ENCODE measurements at places on chromosomes 1 and 21.

DNA sequence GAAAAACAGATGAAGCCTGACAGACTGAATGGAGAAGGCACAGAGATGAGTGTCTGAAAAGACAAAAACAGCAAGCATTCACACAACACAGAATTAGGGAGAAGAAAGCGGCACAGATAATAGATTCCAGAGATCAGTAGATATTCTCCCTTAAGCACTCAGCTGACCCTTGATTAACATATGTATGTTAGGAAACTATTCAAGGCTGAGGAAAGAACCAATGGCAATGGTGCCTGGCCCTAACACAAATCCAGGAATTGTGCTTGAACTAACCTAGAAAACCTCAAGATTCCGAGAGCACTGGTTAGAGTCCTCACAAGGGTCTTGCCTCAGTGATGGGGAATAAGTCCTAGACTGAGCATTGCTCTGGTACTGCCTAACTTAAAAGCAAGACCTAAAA, 30.9 kb downstream of the KCNT2 start:
- DNase-seq, result no peak

DNA sequence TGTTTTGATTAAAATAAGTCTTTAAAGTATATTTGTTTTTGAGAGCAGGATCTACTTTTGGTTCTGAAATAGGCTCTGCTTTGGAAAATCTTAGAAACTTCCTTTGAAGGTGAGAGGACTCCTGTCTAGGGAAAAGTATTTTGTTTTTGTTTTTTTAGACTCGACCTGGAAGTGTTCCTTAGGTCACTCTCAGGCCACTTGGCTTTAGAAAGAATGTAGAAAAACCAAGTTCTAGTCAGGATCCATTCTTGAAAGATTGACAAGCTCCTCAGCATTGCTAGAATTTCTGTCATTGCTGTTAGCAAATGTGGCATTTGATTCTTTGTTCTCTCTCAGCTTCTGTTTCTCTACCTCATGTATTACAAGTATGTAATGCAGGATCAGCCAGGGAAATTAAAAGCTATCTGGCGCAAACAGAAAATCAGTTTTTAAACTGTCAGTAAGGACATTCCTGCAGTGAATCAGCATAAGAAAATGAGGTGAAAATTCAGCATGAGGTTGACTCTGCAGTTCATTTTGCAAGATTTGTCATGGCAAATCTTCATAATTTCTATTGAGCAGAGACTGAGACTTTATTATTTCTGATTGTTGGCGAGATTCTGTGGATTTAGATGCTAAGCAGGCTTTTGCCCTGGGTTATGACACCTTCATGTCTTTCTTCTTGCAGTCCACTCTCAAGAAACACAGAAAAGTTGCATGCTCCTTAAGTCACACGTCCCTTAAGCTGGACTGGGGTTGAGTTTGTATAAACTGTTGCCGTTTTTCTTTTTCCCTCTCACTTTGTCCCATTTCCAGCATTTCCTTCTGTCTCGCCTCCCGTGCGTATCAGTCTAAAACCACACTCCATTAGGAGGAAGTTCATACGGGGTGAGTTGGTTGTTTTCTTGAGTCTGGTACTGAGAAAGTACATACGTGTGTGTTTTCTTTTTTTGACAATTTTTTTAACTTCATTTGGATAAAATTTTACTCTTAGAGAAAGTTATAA, 12.6 kb downstream of the NTPCR start:
- DNase-seq, result no peak

DNA sequence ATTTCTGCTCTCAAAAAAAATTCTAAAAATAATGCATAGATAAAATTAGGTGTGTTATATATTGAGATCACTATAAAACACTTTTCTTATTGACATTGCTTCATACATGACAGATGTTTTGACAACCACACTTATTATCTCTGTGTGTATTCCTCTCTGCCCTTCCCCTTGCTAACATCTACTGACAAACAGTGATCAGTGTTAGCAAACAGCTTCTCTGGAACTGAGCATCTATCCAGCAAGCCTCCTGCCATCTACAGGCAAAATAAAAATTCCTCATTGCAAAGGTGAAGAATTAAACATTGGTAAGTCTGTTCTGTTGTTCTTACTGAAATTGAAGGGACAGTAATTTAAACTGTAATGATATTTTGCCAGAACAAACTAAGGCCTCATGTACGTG, 2153.9 kb downstream of the NCAM2 start:
- no peak for DNase-seq

DNA sequence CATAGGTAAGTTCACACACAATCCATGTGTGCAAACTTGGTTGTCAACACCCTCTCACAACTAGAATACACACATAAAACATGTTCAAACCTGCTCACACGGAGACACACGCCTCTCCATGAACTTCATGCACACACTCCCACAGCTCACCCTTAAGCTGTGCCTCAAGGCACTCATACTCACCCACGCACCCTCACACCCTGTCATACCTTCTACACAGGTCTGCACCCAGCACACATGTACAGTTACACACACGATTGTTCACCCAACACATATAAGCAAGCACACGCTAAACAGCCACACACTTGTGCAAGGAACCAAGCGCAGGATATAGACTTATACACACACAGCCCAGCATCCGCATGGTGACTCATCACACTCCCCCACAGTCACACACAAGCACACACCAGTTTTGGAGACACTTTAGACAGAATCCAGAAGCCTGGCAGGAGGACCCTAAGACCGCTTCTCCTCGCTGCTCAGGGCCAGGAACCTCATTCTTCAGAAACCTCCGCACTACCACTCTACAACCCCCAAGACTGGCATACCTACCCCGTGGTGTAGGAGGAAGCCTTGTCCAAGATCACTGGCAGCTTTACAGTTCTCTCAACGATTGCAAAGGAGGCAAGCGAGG, 58.7 kb upstream of the ZC3H12A start:
- DNase-seq, result no peak
